CD4-positive, alpha-beta T cell treated with Interleukin-10 for 1 hour (primary cell): ENCODE measurements at places on chromosomes 12 and 14.

DNA sequence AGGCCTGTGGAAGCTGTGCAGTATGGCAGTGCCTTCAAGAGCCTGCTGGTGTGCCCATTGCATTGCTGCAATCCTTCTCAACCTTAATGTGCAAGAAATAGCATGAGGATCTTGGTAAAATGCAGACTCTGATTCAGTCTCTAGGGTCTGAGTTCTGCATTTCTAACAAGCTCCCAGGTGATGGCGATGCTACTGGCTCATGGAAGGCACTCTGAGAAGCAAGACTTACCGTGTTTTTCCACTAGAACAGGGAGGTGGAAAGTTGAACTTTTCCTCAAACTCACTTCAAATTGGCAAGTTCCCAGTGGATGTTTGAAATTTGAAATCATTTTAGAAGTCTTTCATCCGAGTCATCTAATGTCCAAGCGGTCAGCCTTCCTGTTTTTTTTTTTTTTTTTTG lies 55.5 kb downstream of the MYRFL start:
- no peak for DNase-seq

GRCh38 chr14:102584871-102585869 lies 7.3 kb upstream of the RCOR1 start:
- no peak for DNase-seq

- no peak for DNase-seq
These were observed 238.8 kb downstream of the DACT1 start for GRCh38 chr14:58876608-58877007.

GRCh38 chr12:88638388-88638787 lies 58.1 kb upstream of the KITLG start:
- no peak for DNase-seq

- no peak for DNase-seq
These were observed 15.1 kb downstream of the TBX3 start for GRCh38 chr12:114668886-114669288.

DNA sequence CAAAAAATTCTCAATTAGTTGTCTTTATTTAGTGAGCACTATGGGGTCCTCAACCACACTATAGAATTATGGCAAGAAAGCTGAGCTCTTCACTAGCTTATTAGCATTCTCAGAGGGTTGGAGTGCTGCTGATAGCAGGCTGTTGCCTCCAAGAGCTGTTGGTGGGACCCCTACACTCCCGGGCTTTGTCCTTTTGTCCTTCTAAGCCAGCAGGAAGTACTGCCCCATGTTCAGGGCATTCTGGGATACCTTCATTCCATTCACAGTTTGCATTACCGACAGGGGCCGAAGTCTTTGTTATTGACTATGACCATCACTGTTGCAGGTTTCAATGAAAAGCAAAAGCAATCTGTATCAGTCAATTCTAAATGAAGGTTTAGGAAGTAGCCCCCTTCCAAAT lies 89.5 kb upstream of the OTX2 start:
- no peak for DNase-seq

DNA sequence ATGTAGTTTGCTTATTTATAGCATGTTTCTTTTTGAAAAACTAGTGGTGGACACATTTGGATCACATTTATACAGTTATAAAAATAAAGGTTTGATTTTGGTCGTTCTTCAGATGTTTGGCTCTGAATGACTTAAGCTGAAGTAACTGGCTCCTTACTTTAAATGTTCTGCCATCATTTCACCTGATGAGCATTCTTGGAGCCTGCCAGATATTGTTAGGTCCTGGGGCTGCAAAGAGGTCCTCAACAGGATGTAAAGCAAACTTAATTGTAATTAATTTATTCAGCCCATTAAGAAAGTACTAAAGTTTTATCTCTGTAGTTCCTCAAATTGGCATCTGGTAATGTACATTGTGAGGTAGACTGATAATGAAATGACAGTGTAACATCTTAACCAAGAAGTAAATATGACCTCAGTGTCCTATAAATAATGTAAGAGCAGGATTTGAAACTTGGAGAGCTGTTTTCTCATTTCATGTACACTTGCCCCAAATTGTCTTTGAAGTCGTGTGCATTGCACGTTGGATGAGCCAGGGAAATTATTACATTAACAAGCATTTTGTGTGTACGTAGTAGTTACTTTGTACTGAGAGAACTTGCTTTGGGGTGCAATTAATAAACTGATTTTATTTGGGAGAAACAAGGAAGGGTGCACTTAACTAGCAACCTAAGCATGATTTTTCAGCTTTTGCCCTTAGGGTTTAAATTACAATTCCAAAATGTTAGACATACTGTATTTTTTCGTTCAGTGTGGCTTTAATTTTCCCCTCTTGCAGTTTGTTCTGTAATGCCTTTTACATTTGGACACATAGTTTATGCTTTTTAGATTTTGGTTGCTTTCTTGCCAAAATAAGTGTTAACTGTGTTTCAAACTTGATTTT lies 7.5 kb downstream of the EIF5 start:
- DNase-seq = no peak

- DNase-seq = no peak
These were observed 307.2 kb downstream of the ADGRD1 start for GRCh38 chr12:131260954-131261353.
